HS-5 (cell line): ENCODE measurements at places on chromosomes 2 and 18.

DNA sequence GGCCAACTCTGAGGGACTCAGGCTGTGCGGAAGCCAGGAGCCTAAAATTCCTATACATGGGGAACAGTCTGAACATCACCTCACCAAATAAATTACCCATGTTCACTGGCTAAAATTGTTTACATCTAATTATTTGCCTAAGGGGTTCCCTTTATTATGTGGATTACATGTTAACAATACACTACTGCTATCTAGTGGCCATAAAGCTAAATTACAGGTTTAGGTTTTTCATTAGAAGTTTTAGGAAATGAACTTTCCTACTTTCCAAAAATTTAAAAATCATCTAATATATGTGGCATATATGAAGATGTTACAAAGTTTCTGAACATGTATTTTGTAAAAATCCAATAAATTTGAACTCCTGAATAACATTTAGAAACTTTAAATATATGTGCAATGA, 40.3 kb downstream of the PLA2R1 start:
- no peak for DNase-seq

- DNase-seq, result no peak
Measured at GRCh38 chr2:168705534-168706470, 96.6 kb upstream of the NOSTRIN start.

DNA sequence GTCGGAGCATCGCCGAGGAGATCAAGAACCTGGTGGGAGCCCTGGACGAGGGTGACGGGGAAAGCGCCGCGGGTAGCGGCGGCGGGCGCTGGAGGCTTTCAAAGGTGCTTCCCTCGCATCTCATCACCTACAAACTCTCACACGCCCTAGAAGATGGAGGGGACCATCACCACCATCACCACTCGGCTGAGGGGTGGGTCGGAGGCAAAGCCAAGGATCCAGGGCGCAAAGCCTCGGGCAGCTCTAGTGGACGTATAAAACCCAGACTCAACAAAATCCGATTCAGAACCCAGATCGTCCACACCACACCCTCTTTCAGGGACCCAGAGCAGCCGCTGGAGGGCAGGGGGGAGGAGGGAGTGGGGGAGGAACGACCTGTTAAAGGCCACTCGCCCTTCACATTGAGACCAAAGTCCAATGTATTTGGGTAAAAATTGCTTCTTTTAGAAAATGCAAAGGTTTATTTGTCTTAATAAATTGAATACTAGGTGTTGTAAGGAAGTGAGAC, 1.5 kb downstream of the SOWAHC start:
- no peak for DNase-seq

- DNase-seq, result no peak
Measured at GRCh38 chr2:112692918-112693317, 27.9 kb upstream of the NT5DC4 start.

- DNase-seq, result no peak
Measured at GRCh38 chr2:32902174-32902573, 44.6 kb upstream of the LTBP1 start.

GRCh38 chr2:165141601-165142354, 62.1 kb downstream of the SCN3A start:
- DNase-seq, result no peak

DNA sequence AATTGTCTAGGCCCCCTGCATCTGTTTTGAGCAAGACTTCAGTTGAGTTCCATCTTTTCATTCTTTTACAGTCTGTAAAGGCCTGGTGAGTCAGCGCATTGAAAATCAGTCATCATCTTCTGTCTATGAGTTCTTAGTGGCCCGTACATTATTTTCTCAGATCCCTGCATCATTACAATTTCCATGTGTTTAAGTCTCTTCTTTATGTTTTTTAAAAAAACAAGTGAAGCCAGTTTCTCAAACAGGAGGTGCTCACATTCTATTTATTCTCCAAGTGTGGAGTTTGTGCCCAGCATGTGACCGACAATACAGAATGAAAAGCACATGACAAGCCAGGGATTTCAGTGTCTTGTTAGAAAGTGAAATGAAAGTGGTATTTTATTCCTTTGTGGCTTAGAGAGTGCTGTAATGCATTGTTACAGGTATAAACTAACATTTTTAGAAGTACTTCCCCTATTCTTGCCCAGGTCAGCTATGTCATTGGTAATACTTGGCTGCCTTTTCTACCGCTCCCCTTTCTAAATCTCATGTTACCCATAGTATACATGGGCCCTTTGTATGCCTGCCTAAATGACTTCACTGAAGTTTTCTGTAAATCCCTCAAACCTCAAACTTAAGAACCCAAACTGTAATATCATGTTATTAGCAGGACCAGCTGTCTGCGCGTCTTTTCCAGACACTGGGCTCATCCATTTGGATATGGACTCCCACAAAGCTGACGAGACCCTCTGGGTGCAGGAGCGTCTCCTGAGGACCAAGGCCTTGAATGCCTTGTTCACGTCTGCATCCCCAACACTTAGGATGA, 67.6 kb downstream of the FEZ2 start:
- peak; percentile 41 for DNase-seq

DNA sequence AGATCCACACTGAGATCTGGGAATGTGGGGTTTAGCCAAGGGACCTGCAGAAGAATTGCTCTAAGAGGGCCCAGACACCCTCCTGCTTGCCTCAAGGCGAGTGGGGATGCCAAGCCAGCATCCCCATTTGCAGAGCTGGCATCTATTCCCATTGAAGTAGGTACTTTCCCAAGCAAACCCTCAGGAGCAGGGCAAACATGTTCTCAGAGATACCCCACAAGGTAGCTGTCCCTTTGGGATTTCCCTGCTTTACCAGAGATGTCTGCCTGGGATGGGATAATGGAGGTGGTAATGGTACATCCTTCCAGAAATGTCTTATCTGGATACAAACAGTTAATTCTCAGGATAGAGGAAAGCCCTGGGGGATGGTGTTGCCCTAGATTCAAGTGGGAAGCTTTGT, 51.2 kb downstream of the GYPC start:
- no peak for DNase-seq

DNA sequence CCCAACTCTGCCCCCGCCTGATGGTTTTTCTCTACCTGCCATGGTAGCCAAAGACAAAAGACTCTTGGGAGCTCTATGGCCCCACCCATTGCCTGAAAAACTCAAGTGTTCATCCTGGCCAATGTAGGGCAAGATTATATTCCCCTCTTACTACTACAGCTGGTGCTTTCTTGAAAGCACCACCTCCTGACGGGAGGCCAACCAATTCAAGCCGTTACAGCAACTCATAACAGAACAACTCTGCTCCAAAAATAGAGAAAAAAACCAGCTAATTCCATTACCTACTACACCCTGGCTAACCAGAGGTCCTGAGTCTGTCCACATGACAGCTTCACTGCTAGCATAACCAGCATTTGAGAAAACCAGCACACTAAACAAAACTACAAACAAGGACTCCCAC, 127.5 kb upstream of the GAREM1 start:
- DNase-seq, result no peak

DNA sequence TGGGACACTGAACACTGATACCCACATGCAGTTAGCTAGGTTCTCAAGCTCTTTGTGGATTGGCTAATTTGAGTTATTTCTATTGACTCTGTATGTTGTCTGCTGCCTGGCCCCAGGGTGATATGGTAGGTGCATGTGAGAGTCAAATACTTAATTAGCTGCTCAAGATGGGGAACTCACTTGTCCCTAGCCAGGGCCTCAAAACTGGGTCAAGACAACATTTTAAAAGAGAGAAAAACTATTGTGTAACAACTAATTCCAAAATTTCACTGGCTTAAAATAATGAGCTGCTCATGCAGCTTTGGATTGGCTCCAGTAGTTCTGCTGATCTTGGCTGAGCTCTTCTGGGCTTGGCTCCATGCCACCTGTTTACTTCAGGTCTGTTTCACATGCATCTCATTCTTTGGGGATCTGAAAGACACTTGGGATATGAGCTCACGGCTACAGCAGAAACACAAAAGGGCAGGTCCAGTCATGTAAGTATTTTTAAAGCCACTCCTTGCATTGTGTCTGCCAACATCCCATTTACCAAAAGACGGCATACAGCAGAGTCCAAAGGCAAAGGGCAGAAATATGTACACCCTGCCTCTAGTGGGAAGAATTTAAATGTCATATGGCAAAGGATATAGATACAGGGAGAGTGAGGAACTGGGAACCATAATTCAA, 716.8 kb downstream of the SUCLG1 start:
- DNase-seq, result no peak

DNA sequence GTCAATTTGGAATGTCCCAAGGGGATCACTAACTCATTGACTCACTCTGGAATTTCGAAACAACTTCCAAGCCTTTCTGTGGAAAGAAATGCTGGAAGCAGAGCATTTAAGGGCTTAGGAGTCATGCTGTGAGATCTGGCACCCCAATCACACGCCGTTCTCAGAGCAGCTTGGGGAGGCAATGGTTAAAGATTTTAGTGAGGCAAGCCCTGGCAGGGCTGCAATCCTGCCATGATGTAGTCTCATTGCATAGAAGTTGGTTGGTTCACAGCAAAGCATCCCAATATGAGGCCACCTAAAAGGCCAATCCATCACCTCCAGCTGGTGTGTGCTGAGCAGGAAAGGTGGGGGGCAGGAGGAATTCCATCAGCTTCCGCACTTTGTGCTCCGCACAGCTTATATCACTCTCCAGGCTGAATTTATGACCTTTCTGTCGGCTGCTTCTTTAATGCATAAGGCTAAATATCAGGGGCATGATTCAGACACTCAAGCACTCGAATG, 1043.9 kb upstream of the POU3F3 start:
- peak; percentile 80 for DNase-seq

DNA sequence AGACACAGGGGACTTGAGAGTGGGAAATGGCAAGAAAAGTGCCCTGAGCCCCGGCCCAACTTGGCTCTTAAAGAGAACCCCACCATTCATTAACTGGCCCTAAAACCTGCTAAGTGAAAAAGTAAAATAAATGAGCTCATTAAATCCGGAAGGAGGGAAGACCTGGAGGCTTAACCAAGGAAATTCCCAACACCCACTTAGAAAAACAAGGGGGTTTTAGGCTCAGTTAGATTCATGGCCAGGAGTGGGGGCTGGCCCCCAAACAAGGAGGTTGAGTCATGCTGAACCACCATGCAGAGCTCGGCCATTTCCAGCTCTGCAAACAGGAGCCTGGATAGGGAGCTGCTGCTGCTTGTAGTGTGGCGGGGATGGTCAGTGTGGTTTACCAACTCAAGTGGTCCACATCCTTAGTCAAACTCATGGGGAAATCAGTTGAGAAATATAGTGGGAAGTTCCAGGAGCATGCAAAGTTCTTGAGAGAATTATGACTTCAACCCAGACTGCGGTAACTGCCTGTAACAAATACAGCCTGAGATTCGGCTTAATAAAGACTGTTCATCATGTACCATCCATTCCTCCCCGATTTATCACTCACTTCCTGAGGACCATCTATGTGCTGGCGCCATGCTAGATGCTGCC, 39.7 kb upstream of the MRPL19 start:
- DNase-seq, result peak; percentile 64

- DNase-seq, result no peak
Measured at GRCh38 chr18:48545757-48546321, 7.0 kb downstream of the CTIF start.

DNA sequence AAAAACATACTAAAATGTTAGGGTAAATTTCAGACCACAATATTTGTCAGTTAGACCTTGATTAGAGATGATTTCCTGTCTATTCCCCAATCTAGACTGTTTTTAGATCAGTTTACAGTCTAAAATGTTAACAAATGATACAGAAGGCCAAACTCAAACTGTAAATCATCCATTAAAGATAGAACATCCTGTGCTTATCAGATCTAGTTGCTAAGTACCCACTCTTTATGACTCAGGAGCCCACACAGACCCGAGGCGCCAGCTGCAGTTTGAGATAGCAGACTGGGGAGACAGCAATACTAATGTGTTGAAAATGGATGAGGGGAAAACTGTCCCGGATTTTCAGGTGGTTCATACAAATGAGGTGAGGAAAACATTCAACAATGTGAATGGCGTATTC, 113.3 kb downstream of the SCG2 start:
- no peak for DNase-seq

GRCh38 chr2:10471955-10472354, 23.8 kb upstream of the ODC1 start:
- DNase-seq, result no peak

- no peak for DNase-seq
Measured at GRCh38 chr2:126838716-126838985, 60.0 kb upstream of the TEX51 start.

- DNase-seq, result no peak
Measured at GRCh38 chr2:191363267-191363666, 118.1 kb downstream of the MYO1B start.

GRCh38 chr2:17355608-17356329, 162.5 kb downstream of the RAD51AP2 start:
- no peak for DNase-seq

- DNase-seq, result no peak
Measured at GRCh38 chr18:46621871-46622270, 35.1 kb downstream of the LOXHD1 start.

DNA sequence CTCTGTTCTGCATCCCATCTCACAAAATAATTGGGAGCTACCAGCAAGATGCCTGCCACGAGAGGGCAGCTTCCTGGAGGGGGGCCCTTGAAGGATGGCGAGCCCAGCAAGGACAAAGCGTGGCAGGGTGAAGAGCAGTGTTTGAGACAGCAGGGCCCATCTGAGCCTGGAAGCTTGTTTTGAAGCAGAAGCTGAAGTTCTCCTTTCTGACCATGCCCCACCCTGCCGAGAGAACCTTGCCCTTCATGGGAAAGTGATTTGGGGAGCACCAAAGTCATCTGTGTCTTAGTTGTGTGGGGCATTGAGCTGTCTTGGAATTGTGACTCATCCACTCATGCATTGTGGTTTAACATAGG, 216.3 kb downstream of the BCL11A start:
- DNase-seq, result no peak

GRCh38 chr2:186919296-186919695, 70.3 kb upstream of the ZSWIM2 start:
- DNase-seq, result peak; percentile 56

GRCh38 chr2:9714630-9715214, 83.9 kb upstream of the YWHAQ start:
- no peak for DNase-seq

DNA sequence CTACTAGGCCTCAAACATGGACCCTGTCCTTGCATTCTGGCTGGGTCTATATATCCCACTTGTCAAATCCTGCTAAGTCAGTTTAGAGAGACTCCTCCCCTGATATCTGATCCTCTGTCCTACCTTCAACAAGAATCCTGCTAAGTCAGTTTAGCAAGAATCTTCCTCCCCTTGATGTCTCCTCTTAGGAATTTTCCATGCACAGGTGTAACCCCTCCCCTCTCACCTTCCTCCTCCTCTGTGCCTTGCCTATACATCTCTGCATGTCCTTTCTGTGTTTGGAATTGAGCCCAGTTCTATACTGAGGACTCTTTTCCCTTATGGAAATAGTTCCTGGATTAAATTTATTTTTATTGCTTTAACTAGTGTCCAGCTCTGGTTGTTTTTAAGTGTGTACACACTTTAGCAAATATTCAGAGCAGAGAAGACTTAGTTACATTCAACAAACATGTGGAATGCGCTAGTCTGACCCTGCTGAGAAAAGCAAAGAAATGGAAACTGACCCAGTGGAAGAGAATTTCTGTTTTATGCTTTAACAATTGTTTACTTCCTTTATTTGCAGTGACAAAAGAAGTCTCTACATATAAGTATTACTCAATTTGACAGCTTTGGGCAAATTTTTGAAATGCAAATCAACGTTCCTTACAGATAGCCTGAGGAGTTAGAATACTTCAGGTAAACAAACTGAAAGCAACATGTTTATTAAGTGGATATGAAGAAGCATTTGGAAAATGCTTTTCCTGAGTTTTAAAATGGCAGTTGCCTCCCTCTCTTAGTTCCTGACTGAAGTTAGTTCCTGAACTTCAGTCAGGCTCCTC, 80.6 kb downstream of the RIT2 start:
- DNase-seq, result no peak
